ENCODE measurements at places on chromosomes 16 and 17.

DNA sequence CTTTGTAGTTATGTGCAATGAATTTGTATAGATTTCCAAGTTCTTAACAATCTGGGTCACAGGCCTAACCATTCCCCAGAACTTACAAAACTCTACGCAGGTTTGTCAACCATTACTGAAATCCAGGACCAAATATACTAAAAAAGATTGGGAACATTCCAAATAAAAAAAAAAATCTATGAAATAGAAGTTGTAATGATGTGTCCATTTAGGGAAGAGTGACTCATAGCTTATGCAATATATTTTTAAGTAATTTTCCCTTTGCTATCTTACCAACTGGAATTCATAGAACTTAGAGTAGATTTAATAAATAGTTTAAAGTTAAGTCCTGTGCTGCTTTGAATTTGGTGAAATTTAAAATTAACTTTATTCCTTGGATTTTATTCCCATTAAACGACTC, 393.2 kb downstream of the PMP22 start:
- DNase-seq: no peak

DNA sequence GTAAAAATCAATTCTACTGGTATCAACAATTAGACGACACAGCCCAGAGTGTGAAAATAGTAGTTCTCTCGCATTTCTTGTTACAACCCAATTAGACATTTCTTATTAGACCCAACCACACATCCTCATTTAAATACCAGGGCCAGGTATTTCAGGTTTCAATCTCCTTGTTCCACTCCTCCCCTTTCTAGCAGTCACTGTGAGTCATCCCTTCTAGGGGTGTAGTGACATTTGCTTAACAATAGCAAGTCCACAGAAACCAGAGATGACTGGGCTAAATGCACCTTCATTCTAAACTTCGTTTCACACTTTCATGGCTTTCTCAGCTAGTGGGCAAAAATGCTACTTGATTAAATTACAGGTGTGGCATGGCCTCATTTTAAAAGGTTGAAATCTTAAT, 116.9 kb upstream of the CACNG3 start:
- no peak for DNase-seq

GRCh38 chr16:49365711-49366509, 7.7 kb upstream of the C16orf78 start:
- no peak for DNase-seq

GRCh38 chr17:16171613-16172012, 43.7 kb downstream of the NCOR1 start:
- no peak for DNase-seq

DNA sequence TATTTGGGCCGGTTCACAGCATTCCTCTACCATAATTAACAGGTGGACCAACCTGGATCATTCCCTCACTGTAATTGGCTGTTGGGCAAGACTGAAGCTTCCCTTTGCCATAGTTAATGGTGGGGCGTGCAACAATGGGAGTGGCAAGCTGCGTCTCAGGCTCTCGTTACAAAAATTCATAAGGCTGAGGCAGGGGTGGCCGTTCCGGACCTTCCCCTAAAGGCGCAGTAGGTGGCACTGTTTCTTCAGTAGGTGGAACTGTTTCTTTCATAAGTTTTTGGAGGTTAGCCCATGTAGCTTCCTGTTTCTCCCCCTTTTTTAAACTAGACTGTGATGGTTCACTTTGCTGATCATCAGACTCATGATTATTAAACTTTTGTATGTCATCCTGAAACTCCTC, 17.0 kb upstream of the TMC5 start:
- DNase-seq: no peak

DNA sequence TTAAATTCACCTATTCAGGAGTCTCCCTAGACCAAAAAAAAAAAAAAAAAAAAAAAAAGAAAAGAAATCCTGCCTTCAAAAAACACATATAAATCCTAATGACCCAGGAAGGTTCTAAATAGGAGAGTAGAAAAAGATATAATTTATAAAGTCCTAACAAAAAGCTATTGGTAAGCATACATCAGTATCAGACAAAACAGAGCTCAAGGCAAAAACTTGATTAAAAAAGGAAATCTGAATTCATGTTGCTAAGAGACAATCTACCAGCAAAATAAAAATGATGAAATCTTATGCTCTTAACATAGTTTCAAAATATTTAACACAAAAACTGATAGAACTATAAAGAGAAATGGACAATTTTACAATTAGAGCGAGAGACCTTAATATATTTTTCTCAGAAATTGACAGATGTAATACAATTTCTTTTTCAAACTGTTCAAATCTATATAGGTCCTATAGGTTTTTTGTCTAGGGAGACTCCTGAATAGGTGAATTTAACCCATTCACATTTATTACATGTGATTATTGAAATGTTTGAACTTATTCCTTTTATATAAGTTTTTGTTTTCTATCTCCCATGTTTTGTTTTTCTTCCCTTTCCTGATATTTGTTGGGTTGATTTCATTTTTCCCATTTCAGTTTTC, 57.0 kb downstream of the NT5M start:
- DNase-seq: no peak

DNA sequence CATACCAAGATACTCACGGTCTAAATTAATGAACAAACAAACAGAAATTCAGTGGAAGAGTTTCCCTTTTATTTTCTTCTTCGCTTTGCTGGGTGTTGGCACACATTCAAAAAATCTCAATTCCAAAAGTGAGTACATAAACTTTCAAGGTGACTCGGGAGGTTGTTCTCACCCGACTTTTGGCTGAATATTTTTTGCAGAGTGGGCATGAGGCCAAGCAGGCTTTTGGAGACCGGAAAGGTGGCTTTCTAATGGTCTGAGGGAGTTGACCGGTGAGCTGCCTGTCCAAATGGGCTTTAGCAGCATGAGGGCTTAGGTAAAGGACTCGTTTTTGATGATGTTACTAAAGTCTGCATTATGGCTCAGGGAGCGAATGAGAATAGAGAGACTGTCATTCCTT, 318.7 kb downstream of the CPPED1 start:
- no peak for DNase-seq

GRCh38 chr17:16215965-16216316, 607 bp upstream of the NCOR1 start:
- DNase-seq: no peak

DNA sequence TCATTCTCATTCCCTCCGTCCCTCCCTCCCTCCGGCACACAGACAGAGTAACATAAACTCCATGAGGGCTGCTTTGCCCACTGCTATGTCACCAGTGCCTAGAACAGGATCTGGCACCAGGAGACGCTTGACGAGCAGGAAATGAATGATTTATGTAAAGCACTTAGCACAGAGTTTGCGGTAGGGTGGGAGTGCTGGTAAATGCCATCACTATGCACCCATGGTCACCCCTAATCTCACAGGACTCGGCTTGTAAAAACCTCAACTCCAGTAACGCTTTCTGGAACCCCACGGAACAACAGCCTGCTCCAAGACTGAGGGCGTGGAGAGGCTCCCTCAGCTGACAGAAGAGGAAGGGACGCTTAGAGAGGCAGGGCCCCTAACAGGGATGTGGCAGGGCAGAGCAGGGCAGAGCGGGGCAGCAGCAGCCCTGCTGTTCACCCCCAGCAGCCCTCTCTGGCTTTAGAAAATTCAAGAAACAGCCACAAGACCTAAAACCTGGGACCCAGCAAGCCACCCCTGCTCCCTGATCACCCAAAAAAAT, 156.9 kb downstream of the C16orf78 start:
- DNase-seq: no peak

- DNase-seq: no peak
These were observed 686 bp upstream of the MTSS2 start for GRCh38 chr16:70686376-70687101.

DNA sequence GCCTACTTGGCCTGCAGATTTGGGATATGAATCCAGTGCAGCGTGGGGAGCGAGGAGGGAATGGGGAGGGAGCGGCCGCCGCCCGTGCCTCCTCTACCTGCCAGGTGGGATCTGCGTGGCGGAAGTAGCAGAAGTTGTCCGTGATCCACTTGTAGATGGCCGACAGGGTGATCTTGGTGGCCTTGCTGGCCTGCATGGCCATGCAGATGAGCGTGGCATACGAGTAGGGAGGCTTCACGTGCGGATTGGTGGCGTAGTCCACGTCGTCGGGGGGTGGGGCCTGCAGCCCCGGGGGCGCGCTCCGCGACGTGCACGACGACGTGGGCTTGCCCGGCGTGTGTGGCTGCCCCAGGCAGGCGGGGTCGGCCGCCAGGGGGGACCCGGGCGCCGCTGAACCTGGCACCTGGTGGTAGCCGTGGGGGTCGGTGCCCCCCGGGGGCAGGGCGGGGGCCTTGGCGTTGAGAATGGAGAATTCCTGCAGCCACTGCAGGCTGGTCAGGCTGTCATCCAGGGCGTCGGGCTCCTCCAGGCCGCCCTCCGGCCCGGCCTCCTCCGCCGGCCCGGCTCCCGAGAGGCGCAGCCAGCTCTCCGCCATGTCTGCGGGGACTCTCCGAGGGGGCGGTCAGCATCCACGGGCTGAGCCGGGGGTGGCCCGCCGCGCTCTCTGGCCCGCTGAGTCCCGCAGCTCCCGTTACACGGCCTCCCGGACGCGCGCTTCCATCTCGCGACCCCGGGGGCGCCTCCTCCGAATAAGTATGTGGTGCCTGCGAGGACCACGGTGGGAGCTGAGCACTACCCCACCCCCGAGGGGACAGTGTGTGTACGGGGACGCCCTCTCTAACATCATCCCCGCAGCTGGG, 1.0 kb downstream of the FOXJ1 start:
- peak; percentile 71 for DNase-seq

DNA sequence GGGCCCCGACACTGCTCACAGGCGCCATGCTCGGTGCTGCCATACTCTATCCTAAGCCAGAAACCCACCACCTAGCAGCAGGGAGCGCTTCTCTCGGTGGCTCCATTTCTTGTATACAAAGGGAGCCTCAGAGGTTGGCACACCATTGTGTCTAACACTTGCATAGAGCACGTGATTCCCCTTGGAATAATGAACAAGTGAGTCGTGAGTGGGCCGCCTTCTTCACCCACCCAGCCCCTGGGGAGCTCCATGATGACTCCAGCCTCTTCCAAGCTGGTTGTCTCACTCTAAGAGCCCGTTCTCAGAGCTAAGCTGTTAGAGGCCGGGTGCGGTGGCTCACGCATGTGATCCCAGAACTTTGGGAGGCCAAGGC, 82.3 kb upstream of the ZNF469 start:
- no peak for DNase-seq

GRCh38 chr16:53043986-53044601, 8.6 kb downstream of the CHD9NB start:
- DNase-seq: no peak

DNA sequence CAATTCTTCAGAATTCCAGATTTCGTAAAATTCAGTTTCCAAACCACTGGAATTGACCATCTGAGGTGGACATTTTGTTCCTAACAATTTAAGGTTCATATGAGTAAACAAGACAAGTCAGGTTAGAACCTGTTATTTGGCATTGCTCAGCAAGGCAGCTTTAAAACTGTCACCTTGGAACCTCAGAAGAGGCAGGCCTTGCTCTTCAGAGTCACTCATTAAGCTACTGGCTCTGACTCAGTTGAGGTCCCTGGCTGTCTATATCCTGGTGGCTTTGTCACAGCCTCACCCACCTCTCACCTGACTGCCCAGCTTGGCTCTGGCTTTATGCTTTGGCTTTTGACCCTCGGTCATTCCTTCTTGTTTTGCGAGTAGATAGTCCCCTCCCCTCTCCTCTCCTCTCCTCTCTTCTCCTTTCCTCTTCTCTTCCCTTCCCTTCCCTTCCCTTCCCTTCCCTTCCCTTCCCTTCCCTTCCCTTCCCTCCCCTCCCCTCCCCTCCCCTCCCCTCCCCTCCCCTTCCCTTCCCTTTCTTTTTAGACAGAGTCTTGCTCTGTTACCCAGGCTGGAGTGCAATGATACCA, 238.4 kb downstream of the SHISA9 start:
- no peak for DNase-seq

GRCh38 chr16:14028202-14028601, 42.9 kb upstream of the MRTFB start:
- no peak for DNase-seq

DNA sequence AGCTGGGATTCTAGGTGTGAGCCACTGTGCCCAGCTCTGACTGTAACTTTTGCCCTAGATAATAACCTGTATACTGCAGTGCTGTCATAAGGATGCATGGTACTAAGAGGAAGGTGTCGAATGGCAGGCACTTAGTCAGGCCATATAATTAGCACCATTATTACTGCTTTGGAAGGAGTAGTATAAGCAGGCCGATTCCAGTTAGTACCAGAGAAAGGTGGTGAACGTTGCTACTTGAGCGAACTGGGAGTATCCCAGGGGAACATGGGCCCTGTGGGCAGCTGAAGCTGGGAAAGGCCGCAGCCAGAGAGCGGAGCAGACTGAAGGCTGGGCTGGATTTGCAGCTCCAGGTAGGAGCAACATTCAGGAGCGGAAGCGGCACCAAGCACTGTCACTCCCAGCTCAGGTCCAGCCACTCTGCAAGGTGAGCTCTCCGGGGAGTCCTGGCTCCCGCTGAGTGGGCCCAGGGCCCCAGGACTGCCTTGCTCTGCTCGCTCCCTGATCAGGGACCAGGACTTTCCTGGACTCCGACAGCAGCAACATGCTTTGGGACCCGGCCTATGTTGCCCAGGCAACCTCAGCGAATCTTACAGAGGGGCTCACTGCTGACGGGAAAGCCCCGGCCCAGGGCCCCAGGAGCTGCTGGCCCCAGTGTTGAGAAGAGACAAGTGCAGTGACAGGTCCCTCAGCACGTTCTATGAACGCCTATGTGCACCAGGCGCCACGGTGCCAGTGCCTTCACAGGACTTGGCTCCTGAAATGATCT, 28.6 kb downstream of the C16orf74 start:
- no peak for DNase-seq

- DNase-seq: no peak
These were observed 36.3 kb downstream of the MYO15A start for GRCh38 chr17:18144855-18145254.

DNA sequence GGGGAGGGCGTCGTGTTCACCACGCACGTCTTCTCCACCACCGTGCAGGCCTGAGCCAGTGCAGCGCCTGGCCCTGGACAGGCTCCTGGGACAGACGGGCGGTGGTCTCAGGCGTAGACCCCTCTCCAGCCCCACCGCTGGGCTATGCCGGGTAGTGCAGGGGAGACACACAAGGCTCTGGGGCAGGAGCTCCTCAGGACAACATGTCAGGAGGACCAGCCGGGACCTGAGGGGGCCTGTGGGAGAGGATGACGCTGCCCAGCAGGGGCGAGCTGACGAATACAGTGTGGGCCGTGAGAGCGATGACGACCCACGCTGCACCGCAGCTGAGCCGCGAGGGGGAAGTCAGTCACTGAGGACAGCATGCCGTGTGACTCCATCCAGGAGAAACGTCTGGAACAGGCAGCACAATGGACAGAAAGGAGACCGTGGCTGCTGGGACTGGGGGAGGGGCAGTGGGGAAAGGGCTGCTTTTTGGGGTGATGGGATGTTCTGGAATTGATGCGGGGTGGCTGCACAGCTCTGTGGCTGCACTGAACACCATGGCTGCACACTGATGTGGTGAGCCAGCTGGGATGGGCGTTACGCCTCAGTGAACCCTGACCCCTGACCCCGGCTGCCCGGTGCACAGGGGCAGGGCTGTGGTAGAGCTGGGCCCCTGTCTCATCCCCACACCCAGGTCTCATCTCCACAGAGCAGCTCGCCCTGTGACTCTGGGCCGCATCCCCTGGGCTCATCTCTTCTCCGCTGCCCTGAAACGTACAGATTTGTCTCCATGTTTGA, 20.2 kb downstream of the DNASE1 start:
- DNase-seq: no peak
